Activated CD8-positive, alpha-beta memory T cell treated with anti-CD3 and anti-CD28 coated beads, Interleukin-2, amount 50 U/mL, for 4 hours (primary cell): ENCODE measurements at places on chromosomes 2 and 18.

DNA sequence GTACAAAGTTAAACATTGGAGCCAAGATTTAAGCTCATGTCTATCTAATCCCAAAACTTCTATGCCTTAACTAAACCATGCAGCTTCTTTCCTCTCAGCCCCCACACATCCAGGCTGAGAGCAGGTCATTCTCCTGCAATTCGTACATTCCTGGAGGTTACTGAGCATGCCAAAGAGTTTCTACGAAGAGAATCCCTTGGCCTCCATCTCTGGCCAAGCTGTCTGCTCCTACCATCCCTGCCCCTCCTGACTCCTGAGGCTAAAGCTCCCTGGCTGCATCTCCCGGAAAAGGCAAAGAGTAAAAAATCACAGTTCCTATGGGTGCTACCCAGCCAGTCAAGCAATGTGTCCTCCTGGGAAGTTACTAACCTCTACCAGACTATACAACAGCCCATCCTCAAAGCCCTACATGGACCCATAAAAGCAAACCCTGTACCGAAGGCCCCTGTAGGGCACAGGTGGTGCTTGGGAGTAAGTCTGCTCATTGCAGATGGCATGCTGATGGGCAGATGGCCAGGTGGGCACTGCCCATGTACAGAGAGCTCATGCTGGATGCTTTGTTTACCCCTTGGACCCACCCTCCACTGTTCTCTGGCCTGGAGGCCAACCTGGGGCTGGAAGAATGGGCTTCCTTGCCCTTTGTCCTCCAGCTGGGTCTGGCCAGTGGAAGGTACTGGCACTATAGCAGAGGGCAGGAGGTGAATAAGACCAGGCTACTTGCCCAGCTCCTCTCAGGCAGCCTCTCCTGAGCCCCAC is 99.5 kb downstream of the TTC32 start:
- no peak for DNase-seq

- DNase-seq: no peak
Observed at GRCh38 chr2:124489686-124490085, 464.6 kb downstream of the CNTNAP5 start.

- no peak for DNase-seq
Observed at GRCh38 chr2:74867841-74868658, 34.1 kb downstream of the HK2 start.

DNA sequence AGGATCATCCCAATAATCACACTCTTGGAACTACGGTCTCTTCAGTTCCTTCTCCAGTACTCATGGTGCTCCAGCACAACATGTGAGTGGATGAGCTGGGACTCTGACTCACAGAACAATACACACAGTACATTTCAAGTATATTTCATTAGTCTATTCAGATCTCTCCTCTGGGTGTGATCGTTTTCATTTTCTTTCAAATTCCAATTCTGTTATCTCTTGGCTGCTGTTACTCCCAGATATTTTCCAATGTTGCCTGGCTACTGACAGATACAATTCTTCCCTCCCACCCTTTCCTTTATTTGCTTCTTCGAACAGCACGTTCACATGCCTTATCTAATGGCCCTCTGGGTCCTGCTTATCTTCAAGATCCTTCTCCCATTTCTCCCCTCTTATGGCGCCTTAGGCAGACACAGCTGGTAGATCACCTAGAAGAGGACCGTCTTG is 216.0 kb downstream of the ACKR3 start:
- DNase-seq: no peak

DNA sequence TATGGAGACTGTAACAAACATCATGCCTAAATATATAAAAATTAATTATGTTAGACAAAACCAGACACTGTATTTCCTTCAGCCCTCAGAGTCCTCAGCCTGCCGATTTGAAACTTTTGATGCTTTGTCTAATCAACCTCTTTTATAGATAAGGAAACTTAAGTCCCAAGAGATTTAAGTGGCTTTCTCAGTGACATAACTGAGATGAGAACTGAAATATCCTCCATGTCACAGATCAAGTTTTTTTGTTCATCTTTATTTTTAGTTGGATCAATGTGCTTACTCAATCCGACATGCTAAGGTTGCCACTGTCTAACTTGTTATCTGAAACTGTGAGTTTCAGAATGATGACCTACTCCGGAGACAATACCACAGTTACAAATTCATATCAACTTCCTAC is 72.3 kb downstream of the BARD1 start:
- DNase-seq: no peak

DNA sequence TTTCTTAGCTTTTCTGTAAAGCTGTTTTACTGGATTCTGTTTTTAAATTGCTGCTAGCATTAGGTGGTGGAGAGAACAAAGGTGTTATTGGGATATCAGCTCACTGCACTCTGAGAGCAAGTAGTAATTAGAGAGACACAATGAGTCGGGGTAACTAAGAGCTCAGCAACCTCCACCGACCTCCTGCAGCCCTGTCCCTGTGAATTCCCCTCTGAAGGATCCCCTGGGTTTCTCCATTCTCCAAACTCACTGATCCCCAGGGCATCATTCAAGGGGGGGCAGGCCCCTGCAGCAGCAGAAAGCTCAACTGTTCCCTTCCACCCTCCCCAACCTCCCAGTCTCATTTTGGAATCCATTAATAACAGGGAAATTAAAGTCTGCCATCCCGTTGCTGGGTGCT is 73.0 kb downstream of the MTCL1 start:
- no peak for DNase-seq

- no peak for DNase-seq
Observed at GRCh38 chr2:57084697-57085281, 901.0 kb downstream of the CCDC85A start.

- DNase-seq: no peak
Observed at GRCh38 chr2:17576802-17577201, 36.3 kb downstream of the VSNL1 start.

GRCh38 chr2:101463911-101464641 is 10.8 kb downstream of the RFX8 start:
- no peak for DNase-seq

DNA sequence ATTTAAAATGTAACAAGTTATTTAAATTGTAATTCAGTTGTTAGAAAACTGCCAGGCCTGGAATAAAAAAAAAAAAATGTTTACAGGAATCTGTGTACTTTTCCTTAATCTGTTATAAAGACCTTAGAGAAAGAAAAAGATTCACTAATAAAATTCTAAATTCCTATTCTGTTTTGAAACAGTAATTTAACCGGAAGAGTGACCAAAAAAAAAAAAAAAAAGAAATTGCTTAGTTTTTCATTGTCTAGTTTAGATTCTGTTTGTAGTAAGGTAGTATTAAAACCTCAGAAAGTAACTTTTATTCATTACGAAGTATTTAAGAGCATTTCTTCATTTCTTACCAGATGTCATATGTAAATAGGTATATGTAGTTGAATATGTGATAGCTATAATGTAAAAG is 2.5 kb downstream of the REL start:
- DNase-seq: no peak

- no peak for DNase-seq
Observed at GRCh38 chr2:33158482-33159003, 211.8 kb downstream of the LTBP1 start.

- peak; percentile 65 for DNase-seq
Observed at GRCh38 chr2:96470636-96471035, 34.5 kb downstream of the NEURL3 start.

- no peak for DNase-seq
Observed at GRCh38 chr2:217793566-217794132, 209.1 kb downstream of the TNS1 start.

DNA sequence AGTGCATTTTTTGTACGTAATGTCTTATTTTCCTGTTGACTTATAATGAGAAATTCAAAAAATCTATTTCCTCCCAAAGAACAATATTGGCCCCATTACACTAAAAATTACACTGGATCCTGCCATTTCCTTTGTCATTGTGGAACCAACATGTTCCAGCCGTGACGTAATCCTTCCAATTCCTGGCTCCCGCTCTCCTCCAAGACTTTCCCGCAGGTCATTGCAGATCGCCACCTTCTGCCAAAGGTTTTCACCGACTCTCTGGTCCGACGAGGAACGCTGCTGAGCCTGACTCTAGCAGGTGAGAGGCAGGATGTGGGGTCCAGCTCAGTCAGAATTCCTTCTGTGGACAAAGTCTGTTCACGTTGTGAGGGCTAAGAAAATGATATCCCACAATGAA is 38.0 kb downstream of the PTGR3 start:
- DNase-seq: no peak

DNA sequence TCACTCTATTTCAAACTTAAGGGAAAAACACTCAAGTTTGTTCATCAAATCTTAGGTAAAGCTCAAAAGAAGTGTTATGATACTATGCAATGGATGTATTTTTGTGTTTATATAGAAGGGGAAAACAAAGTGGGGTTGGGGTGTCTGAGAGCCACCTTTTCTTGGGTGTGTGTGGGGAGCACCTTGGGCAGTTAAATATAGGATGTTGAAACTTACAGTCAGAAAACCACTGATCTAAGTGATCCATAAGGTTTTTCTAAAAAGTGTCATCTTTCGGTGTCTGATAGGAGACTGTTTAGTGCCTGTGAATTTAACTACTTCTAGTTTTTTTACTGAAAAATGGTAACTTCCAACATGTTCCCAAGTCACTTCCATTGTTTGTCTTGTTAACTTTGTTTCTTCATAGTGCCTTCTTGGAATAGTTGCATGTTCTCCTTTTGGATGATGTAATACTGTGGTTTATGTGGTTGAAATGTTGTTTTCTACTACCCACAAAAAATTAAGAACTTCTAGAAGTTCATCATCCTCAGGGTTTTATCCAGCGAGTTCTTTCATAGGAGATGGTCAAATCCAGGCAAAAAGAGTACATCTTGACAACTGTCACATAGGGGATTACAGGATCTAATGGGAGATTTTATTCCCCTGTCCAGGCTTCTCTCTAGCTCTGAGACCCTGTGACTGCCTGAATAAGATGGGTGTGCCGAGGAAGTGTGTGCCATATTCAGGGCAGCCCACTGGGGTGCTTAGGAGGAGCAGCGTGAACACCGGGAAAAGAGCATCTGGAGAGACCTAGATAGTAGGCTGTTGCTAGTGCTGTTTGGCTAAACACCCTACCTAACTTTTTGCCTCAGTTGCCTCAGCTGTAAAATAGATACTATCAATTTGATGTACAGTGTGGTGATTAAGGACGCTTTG is 46.2 kb downstream of the CAB39 start:
- no peak for DNase-seq

- no peak for DNase-seq
Observed at GRCh38 chr2:3405307-3405706, 25.8 kb downstream of the TRAPPC12 start.

- no peak for DNase-seq
Observed at GRCh38 chr18:13241893-13242175, 23.3 kb downstream of the LDLRAD4 start.

DNA sequence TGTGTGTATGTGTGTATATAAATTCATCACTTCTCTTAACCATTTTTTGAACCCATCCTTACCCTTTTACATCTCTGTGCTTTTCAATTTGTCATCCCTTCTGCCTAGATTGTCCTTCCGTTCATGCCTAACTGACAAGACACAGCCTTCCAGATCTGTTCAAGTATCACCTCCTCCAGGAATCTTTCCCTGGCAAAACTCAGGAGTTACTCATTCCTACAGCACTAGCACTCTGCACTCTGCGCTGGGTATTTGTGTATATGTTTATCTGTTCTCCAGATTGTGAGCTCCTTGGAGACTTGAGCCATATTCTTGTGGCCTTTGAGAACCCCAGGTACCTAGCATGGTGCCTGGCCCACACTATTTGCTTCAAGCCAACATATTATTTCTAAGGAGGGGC is 26.8 kb upstream of the ASXL2 start:
- no peak for DNase-seq

DNA sequence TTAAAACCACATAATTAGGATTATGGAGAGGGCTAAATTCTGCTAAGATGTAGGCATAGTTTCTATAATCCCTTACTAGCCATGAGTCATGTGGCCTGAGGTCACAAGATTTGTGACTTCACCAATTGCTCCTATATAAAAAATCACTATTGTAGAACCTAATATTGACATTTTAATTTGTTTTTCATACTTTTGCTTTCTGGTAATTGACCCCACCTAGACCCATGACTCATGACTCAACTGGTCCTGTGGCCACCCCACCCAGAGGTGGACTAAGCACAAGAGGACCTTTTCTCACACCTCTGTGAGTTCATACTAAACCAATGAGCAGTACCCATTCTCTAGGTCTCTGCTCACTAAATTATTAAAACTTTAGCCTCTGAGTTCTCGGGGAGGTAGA is 1567.5 kb upstream of the LRRTM1 start:
- no peak for DNase-seq

- DNase-seq: no peak
Observed at GRCh38 chr18:77108001-77108692, 24.4 kb downstream of the MBP start.

GRCh38 chr18:2223849-2224248 is 347.5 kb downstream of the METTL4 start:
- DNase-seq: no peak

DNA sequence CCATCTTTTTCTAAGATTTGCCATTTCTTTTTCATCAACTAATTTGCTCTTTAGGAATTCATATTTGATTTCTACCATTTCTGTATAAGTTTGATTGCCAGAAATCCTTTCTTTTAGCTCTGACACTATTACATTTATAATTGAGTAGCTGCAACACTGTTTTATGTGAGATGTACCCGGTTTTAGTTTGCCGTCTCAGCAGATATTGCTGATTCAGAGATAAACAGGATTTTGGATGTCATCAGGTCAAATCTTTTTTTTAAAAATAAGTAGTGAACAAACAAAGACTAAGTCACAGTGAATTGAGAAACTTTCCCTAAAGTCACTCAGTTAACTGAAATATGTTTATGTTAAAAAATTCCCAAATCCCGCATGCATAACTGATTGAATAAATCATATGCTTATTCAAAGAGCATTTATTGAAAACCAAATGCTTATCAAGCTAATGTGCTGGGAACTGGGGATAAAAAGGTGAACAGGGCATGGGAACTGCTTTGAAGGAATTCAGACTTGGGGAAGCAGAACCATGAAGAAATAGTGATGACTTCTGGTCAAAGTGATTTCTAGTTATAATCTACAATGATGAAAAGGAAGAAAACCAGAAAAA is 19.5 kb upstream of the CCDC102B start:
- no peak for DNase-seq

DNA sequence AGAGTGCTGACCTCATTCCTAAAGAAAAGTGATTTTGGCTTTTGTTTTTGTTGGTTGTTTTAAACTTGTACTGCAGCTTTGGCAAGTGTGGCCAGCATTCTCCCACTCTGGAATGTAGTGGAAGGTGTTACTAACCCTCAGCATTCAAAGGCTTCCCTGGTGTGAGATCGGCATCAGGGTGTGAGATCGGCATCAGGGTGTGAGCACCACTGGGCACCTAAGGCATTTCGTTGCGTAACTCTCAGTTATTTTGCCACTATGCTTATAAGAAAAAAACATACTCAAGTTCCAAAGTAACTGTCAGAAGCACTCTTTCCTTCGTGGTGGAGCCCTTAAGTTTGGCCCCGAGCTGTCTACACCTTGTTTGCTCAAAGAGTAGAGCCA is 1.7 kb downstream of the CYBRD1 start:
- no peak for DNase-seq
